Stimulated activated CD8-positive, alpha-beta memory T cell treated with anti-CD3 and anti-CD28 coated beads, Interleukin-15, amount 100 ng/mL, for 48 hours (primary cell): ENCODE measurements at places on chromosomes 16 and 17.

DNA sequence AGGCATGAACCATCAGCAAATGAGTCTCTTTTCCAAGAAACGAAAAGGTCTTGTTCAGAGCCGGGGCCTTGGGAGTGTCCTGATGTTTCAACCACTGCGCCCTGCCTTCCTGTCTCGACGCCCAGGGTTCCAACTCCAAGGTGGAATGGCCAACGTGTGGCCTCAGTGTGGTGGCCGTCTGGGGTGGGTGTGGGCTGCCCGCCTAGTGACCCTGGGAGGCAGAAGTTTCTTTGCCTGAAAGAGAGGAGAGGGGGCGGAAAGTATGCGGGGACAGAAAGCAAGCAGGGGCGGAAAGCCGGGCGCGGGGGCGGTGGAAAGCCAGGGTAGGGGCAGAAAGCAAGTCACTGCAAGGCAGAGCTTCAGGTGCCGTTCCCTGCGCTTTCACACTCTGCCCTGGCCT lies 4.1 kb downstream of the MSRB1 start:
- no peak for DNase-seq

DNA sequence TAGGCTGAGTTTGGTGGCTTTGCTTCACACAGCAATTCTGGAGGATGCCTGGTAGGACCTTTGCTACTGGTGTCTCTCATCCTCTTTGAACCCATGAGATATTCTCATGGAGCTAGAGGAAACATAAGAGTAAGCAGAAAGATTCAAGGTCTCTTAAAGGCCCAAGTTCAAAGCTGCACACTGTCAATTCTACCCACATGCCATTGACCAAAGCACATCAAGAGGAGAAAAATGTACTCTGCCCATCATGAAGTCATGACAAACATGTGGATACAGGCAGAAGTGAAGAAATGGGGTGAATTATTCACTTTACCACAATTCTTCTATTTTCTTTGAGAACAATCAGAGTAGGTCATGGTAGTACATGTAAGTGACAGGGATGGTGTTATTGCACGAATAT lies 13.1 kb downstream of the SKA2 start:
- no peak for DNase-seq

GRCh38 chr16:67179421-67180080 lies 4.2 kb downstream of the MATCAP1 start:
- DNase-seq, result no peak

DNA sequence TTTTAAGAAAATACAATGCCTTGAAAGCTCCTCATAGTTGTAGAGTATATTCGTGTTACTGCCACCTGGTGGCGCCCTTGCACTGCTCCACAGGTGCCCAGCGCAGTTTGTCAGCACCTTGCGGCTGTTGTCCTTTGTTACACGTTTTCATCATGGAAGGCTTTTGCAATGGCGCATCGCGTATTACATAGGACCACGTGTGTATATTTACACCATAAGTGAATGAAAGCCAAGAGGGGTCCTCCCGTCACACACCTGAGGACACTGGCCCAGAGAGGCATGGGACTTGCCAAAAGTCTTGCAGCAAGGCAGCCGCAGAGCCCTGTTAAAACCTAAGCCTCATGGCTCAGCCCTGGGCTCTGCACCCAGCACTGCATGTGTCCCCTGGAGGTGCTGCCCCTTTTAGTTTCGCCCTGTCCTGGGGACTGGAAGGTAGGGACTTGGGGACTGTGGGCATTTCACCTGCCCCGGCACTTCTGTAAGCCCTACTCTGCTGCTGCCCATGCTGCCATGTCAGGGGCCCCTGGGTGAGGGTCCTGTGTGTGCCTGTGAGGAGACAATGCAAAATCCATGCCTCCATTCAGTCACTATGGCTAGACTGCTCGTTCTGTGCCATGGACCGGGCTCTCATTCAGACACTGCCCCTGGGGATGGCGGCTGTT lies 24.3 kb downstream of the POLR3E start:
- peak; percentile 25 for DNase-seq

DNA sequence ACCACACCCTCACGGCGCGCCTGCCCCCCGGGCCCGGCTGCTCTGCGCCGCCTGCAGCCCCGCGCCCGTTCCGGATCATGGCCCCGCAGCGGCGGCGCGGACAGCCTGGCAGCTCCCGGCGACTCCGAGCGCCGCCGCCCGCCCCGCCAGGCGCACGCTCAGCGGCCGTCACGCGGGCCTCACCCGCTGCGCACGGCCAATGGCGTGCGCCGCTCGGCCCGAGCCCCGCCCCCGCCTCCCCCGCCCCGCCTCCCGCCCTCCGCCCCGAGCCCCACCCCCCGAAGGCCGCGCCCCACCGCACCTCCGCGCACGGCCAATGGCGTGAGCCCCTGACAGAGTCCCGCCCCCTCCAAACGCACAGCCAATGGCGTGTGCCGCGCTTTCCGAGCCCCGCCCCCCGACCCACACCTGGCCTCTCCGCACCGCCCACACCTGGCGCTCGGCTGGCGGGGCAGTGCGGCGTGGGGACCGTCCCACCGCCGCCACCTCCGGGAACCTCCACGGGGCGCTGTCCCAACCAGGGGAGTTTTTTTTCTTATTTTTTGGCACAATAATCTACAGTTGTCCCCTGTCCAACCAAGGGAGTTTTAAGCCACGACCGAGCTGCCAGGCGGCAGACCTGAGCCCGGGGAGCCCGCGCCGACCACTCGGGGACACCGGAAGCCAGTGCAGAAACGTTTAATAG lies at the start of gene PCYT2:
Gene PCYT2 (minus strand): TSS at position 123 of the 685 bp plus-strand sequence. CDS start 44 bp downstream, at position 79.
- peak; percentile 89 for DNase-seq
